ENCODE measurements at places on chromosomes 3 and 15.

- H3K4me3 ChIP-seq, result no peak overlapping the region
- no peak overlapping the region for H3K27ac ChIP-seq
- H3K4me1 ChIP-seq, result peaks cover 13% of the 10 kb centered on the region
- no peak for DNase-seq
Observed at GRCh38 chr3:99952306-99952705, 134.6 kb downstream of the CMSS1 start.

DNA sequence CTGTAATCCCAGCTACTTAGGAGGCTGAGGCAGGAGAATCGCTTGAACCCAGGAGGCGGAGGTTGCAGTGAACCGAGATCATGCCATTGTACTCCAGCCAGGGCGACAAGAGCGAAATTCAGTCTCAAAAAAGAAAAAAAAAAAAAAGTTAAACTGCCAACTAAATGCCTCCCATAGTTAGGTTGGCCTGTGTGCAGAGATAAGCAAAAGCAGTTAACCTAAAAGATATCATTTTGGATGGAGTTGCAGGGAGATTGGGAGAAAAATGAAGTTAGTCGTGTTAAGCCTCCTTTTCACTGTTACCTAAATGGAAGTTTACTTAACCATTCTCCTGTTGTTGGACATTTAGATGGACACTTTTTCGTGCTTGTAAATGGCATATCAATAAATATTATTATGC, 11.4 kb upstream of the FETUB start:
- DNase-seq, result no peak
- H3K27me3 ChIP-seq, result peaks cover 16% of the 10 kb centered on the region
- H3K27ac ChIP-seq, result no peak overlapping the region
- H3K4me3 ChIP-seq, result no peak overlapping the region
- H3K36me3 ChIP-seq, result no peaks in the 10 kb centered on the region
- no peaks in the 10 kb centered on the region for H3K4me1 ChIP-seq

DNA sequence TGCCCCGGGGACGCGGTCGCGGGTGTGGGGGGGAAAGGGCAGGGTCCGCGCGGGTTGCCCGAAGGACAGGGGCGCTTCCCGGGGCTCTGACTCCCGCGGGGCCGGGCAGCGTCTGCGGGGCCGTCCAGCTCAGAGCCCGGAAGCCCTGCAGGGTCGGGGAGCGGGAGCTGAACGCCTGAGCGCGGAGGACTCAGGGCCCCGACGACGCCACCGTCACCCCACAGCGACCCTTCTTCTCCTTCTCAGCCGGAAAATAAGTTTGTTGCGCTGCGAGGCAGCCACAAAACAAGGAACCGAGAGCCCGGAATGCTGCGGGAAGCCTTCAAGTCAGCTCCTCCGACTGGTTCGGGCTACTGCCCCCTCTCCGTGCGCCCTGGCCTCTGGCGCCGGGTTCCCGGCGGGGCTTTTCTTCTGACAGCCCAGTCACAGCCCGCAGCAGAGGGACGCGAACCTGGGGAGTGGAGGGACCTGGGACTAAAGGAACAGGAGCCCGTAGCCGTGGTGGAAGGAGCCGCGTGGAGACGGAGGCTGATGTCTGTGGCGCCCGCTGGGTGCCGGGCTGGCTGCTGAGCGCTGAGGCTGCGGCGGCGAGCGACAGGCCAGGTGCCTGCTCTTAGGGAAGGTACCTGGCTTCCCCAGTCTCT, 484 bp downstream of the CNTN4 start:
- DNase-seq, result peak; percentile 25
- no peak overlapping the region for H3K4me3 ChIP-seq
- H3K27me3 ChIP-seq, result peaks cover 46% of the 10 kb centered on the region
- H3K27ac ChIP-seq, result no peak overlapping the region
- no peaks in the 10 kb centered on the region for H3K4me1 ChIP-seq
- no peaks in the 10 kb centered on the region for H3K36me3 ChIP-seq

DNA sequence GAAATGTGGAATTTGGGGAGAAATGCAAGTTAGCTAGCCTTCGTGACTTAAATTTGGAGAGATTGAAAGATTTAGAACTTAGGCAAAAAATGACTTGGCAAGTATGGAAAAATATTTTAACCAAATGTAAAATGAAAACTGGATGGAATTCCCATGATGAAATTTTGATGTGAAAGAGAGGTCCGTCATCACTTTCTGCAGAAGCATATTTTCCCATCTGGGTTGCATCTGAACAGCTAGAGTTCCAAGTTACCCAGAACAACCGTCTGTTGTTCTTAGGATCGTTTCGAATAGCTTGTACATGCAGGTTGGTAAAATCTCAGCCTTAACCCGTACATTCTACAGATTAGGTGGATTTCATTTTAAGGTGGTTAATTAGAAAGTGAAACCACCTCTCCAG, 136.3 kb downstream of the GHSR start:
- H3K4me3 ChIP-seq, result no peak overlapping the region
- peaks cover 6% of the 10 kb centered on the region for H3K4me1 ChIP-seq
- peaks cover 21% of the 10 kb centered on the region for H3K36me3 ChIP-seq
- H3K27ac ChIP-seq, result no peak overlapping the region
- no peak for DNase-seq

GRCh38 chr15:89192136-89192535, 29.2 kb downstream of the RLBP1 start:
- DNase-seq, result no peak
- no peak overlapping the region for H3K4me3 ChIP-seq
- no peak overlapping the region for H3K27ac ChIP-seq

DNA sequence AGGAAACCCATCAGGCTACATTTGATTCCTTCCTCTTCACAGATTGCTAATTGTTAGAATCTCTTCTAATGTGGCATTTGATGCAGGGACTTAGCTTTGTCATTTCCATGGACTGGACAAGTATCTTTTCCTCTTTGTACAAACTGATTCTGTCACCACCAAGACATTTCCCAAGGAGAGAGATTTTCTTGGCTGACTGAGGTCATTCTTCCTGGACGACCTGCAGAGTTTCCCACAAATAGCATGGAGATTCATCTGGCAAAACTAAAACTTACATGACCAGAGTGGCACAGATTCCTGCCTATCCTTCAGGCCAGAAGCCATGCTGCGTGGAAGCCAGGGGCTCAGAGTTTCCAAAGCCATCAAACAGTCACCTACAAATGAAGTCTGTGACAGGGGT, 269.2 kb upstream of the LRTM1 start:
- H3K4me3 ChIP-seq, result no peak overlapping the region
- DNase-seq, result no peak
- no peaks in the 10 kb centered on the region for H3K27me3 ChIP-seq

DNA sequence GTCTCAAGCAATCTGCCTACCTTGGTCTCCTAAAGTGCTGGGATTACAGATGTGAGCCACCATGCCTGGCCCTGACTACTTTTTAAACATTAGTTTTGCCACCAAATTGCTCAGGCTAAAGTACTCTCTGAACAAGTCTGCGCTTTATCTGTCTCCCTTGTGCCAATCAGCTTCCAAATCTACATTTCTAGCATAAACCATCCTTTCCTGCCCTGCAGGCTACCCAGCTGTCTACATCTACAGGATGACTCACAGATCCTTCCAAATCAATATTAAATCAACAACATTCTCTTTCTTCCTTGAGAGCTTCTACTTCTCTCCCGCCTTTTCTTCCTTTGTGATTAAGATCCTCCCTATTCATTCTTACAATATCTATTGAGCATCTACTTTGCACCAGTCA, 16.0 kb upstream of the ATOSA start:
- DNase-seq, result no peak
- H3K27me3 ChIP-seq, result peaks cover 16% of the 10 kb centered on the region
- no peaks in the 10 kb centered on the region for H3K4me1 ChIP-seq

DNA sequence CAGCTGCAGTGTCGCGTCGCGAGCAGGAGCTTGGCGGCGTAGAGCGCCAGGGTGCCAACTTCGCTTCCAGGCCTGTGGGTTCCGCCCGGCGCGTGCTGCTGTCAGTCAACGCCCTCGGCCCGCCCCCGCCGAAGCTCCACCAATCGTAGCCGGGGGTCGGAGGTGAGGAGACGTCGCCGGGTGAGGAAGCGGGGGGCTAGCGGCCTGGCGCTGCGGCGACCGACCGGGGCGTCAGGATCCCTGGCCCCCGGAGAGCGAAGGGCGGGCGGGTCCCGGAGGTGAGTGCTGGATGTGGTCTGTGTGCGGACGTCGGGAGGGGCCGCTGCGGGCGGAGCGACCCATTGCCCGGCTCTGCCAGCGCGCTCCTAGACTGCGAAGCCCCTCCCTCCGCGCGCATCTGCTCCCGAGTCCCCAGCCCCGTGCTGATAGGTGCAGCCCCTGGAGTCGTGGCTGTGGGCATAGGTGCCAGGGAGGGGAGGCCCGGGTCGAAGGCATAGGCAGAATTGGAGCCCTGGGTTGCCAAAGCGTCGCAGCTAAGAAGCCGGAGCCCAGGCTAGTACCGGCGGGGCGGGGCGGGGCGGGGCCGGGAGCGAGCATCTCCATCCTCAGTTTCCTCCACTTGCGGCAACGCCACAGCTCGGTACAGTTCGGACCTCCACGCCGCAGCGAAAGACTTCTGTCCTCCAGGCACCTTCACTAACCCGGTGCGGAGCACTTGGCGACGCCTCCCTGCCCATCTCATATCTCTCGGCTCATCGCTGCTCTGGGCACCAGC, at the start of gene NXPE3:
Gene NXPE3 (plus strand): TSS at position 165 of the 775 bp plus-strand sequence. CDS start 6,386 bp downstream, outside the sequence.
- H3K36me3 ChIP-seq, result peaks cover 12% of the 10 kb centered on the region
- H3K4me1 ChIP-seq, result peaks cover 36% of the 10 kb centered on the region
- peak; percentile 96 for DNase-seq
- H3K4me3 ChIP-seq, result peak within 1 kb of the TSS; percentile 98
- no peaks in the 10 kb centered on the region for H3K27me3 ChIP-seq

DNA sequence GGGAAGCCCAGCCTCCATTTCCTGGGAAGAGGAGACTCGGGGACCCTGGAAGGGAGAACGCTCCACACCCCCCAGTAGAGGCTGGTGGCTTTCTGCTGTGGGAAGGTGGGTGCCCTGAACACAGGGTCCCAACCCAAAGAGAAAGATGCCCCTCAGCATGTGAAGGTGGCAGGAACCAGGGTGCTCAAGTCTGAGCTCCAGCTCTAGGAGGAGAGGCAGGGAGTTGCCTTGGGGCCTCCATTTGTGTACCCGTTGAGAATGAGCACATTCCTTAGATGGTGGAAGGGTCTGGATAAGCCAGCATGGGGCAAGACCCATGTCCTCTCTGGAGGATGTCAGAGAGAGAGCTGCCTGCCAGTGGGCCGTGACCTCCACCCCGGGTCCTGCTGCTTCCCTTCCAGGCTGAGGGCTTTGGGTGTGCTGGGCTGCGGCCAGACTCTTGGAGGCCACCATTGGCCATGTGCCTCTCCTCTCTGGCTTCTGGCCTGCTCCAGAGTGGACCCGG, 212.4 kb downstream of the TBC1D2B start:
- H3K27me3 ChIP-seq, result peaks cover 1% of the 10 kb centered on the region
- no peaks in the 10 kb centered on the region for H3K4me1 ChIP-seq
- H3K36me3 ChIP-seq, result no peaks in the 10 kb centered on the region

GRCh38 chr15:43483297-43484128, 9.4 kb downstream of the TP53BP1 start:
- no peak for DNase-seq
- H3K4me1 ChIP-seq, result peaks cover 2% of the 10 kb centered on the region
- H3K36me3 ChIP-seq, result peaks cover 8% of the 10 kb centered on the region
- no peak overlapping the region for H3K27ac ChIP-seq
- no peaks in the 10 kb centered on the region for H3K27me3 ChIP-seq

DNA sequence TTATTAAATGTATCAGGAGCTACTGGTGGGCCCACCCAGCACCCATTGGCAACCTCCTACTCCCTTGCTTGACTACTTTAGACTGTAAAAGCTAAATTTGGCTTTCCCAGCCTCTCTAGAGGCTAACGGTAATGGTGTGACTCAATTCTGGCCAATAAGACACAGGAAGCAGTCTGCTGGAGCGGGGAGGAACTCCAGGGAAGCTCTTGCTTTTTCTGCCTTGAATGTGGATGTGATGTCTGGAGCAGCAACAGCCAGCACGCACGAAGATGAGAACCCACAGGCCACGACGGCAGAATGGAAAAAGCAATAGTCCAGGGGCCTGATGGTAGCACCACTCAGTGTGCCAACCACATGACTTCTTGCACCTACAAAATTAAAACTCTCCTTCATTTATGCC, 39.9 kb downstream of the RAB6B start:
- H3K4me1 ChIP-seq, result peaks cover 10% of the 10 kb centered on the region
- no peak overlapping the region for H3K27ac ChIP-seq
- DNase-seq, result no peak
- no peaks in the 10 kb centered on the region for H3K27me3 ChIP-seq

- H3K4me1 ChIP-seq, result no peaks in the 10 kb centered on the region
- H3K36me3 ChIP-seq, result no peaks in the 10 kb centered on the region
- no peak overlapping the region for H3K27ac ChIP-seq
- no peak overlapping the region for H3K4me3 ChIP-seq
Observed at GRCh38 chr15:98889930-98890695, 117.5 kb downstream of the PGPEP1L start.

- peaks cover 11% of the 10 kb centered on the region for H3K4me1 ChIP-seq
- DNase-seq, result no peak
- H3K36me3 ChIP-seq, result no peaks in the 10 kb centered on the region
Observed at GRCh38 chr3:43062564-43063040, 43.3 kb downstream of the POMGNT2 start.

GRCh38 chr3:56133423-56133822, 334.8 kb downstream of the ERC2 start:
- DNase-seq, result no peak
- no peaks in the 10 kb centered on the region for H3K27me3 ChIP-seq
- no peak overlapping the region for H3K27ac ChIP-seq
- H3K4me3 ChIP-seq, result no peak overlapping the region
- no peaks in the 10 kb centered on the region for H3K4me1 ChIP-seq
- H3K36me3 ChIP-seq, result no peaks in the 10 kb centered on the region

DNA sequence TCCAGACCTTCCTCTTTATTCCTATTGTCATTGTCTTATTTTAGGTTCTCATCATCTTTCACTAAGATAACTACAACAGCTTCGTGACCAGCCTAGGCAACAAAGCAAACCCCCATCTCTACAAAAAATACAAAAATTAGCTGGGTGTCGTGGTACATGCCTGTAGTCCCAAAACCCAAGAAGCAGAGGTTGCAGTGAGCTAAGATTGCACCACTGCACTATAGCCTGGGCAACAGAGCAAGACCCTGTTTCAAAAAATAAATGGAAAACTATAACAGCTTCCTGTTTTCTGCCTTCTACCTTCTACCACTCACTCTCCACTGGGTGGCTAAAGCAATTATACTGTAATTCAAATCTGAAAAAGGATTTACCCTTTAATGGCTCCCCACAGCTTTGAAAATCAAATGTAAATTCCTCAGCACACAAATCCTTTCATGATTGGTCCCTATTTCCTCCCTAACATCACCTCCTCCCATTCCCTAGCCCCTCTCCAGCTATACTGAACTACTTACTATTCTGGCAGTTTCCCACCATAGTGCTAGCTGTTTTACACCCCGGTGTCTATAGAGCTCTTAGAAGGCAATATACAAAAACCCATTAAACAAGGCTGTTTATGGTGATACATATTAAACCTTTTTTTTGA, 33.4 kb downstream of the LRRFIP2 start:
- no peak overlapping the region for H3K4me3 ChIP-seq
- H3K4me1 ChIP-seq, result peaks cover 2% of the 10 kb centered on the region
- H3K27ac ChIP-seq, result no peak overlapping the region
- no peak for DNase-seq
- peaks cover 15% of the 10 kb centered on the region for H3K36me3 ChIP-seq

All from activated naive CD8-positive, alpha-beta T cell treated with anti-CD3 and anti-CD28 coated beads, Interleukin-2, amount 10 ng/mL, durations not matched to agents 7 days and 5 days (primary cell).